HEK293T (cell line): ENCODE measurements at places on chromosomes 5 and 9.

- DNase-seq = peak; percentile 21
These were observed 11.2 kb upstream of the CFAP95 start for GRCh38 chr9:69809304-69809863.

- no peak for DNase-seq
These were observed 6.3 kb upstream of the KCNIP1 start for GRCh38 chr5:170497311-170498038.

DNA sequence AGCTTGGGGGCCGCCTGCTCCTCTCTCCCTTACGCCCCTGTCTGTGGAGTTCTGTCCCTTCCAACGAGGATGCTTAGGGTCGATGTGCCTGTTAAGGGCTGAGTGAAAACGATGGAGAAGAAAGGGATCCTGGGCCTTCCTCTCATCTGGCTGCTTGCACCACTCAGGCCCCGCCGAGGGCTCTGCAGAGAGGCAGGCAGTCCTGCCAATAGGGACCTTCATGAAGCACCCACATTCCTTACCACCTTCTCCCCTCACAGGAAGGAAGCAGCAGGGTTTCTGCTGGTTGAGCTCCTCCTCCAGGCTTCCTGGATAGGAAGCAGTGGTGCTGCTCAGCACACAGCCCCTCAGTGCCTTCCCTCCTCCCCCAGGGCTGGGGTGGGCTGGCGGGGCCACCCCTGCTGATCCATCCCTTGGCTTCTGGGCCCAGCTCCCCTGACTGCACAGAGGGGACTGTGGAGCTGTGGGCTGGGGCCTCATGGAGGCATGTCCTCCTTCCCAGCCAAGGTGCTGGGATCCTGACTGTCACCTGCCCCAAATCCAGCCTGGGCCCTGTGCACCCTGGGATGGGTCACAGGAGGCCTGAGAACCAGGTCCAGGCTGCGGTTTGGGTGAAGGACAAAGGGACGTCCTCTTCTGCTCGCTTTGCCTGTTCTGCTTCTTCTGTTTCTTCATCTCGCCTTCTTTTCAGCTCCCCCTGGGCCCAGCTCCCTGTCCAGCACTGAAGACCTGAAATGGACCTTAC is 50.5 kb downstream of the AHRR start:
- DNase-seq = no peak

DNA sequence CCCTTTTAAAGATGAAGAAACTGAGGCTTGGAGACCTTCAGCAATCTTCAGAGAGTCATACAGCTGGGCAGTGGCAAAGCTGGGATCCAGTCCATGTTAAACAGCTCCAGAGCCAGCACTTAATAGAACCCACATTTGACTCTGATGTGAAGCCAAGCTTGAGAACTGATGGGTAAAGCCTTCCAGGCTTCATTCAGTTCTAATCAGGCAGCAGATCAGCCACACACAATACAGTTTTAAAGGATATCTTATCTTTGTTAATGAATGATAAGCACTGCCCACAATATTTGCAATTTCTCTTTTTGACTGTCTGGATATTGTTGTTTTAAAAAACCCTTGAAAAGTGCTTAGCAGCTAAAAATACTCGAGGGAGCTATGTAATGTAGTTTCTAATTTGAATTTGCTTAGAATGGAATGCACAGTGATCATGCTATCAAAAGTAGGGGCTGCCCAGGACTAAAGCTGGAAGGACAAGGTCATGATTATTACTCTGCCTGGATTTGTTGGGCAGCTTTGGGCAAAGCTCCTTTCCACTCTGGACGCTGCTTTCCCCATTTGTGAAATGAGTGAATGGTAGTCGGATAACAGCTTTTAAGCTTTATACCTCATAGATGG is 31.3 kb upstream of the HTR4 start:
- no peak for DNase-seq

DNA sequence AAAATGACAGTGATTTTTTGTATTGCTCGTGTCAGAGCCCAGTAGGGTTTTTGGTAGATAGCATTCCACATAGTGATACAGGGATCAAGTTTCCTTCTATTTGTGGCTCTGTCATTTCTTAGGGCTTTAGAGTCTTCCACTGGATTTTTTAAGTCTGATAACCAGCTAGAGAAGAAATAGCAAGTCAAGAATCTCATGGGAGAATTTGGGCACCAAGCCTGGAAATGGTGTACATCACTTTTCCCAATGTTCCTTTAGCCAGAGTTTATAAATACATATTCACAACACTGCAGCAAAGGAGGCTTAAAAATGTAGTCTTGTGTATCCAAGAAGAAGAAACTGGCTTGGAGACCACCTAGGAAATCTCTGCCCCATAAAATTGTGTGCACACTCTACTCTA is 647.1 kb upstream of the KLF4 start:
- DNase-seq = no peak

DNA sequence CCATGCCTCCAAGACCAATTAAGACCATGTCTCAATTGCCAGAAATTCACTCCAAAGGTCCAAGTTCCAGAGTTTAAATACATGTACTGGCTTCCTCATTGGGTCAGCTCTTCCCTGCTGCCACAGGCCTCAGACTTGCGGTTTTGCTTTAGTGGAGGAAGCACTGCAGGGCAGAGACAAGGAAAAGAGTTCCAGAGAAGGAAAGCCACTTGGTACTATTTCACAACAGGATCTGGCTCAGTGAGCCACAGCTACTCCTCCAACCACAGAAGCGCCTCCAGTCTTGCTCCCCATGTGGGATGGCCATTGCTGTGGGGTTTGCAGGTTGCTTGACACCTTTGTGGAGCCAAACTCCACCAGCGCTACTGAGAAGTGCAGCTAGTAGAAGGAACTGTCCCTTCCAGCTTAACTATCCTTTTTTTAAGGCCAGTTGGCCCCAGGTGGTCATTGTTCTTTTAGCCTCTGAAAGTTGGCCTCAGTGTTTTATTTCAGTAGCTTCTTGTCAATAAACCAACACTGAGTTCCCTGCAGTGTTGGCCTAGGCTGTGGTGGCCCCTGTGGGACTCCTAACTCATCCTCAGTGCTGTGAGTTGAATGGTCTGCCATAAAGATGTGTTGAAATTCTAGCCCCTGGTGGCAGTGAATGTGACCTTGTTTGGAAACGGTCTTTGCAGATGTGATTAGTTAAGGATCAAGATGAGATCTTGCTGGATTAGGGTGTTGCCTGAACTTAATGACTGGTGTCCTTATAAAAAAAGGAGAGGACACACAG is 93.7 kb upstream of the DAP start:
- DNase-seq = no peak

GRCh38 chr9:97969014-97969413 is 14.1 kb upstream of the ANP32B start:
- DNase-seq = no peak

DNA sequence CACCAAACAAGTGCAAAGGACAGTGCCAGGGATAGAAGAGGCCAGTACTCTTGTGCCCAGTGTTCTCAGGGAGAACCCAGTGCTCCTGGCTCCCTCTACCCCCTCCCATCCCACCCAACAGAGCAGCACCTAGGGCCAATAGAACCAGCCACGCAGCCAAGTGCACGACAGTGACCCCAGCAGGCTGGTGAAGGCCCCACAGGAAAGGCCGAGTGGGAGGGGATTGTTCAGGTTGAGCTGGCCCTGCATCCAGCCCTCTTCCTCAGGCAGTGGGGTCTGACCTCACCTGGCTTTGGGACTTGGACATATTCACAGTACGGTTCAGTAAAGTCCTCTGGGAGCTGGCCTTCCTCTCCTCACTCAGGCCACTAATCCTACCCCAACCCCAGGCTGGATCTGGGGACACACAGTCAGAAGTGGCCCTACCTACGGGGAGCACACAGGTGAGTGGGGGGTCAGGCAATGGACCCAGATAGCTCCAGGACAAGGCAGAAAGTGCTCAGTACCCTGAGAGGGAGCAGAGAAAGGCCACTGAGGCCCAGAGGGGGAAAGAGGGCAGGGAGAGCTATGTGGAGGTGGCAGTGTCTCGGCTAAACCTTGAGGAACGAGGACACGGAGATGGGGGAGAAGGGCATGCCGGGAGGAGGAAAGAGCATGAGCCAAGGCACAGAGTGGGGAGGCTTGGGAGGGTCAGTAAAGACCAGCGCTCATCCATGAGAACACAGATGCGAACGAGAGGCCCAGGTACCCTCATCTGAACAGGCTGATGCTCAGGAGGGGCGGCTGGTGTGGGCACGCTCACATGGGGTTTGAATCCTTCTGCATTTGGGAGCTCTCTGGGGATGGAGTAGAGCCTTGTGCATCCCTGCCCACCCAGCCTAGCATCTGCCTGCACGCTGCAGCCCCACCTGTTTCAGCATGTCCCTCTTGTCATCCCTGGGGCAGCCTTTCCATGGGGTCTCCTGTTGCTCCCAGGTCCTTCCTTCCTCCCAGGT is 25.6 kb downstream of the POLR1E start:
- peak; percentile 70 for DNase-seq
